ENCODE measurements at places on chromosomes 12 and 14.

DNA sequence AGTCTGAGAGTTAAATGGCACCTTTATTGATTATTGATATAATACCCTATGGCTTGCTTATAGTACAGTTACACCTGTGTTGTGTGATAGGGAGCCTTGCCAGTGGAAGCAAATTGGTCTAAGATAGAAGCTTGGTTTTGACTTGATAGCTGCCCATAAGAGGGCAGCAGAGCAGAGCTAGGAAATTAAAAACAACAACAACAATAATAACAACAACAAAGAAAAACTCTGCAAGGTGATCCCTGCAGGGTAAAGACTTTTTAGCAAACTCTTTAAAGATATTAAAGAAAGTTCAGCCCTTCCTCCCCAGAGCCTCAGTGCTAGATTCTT, 18.0 kb upstream of the RNASE10 start:
- DNase-seq = no peak

DNA sequence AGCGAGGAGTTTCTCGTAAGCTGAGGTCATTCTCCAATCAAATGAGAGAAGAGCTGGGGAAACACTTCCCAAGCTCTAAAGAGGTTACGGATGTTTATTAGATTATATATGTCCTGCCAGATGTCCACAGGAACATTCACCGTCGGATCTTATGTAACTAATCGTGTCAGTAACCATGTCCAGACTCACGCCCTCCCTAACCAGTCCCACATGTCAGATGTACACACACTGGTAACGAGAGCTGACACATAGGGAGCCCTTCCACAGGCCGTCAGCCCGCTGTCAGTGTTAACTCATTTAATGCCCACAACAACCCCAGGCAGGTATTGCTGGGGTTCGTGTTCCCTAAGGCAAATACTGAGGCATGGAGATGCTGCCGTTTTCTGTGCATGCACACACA, 223.7 kb upstream of the RTL1 start:
- DNase-seq = no peak

DNA sequence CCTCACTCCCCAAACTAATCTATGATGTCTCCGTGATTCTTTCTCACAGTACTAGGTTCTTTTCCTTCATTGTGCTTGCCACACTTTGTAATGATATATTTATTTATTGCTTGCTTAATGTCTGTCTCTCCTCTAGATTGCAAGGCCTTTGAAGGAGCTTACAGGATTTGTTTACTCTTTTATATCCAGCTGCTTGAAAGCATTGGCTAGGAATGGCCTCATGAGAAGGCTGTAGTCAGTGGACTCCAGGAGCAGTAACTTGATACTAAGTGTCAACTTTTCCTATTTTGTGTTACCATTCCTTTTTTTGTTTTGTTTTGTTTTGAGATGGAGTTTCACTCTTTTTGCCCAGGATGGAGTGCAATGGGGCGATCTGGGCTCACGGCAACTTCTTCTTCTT, 7.3 kb upstream of the FAM234B start:
- DNase-seq = no peak

- no peak for DNase-seq
These were observed 33.4 kb upstream of the TMTC1 start for GRCh38 chr12:29816874-29817725.

DNA sequence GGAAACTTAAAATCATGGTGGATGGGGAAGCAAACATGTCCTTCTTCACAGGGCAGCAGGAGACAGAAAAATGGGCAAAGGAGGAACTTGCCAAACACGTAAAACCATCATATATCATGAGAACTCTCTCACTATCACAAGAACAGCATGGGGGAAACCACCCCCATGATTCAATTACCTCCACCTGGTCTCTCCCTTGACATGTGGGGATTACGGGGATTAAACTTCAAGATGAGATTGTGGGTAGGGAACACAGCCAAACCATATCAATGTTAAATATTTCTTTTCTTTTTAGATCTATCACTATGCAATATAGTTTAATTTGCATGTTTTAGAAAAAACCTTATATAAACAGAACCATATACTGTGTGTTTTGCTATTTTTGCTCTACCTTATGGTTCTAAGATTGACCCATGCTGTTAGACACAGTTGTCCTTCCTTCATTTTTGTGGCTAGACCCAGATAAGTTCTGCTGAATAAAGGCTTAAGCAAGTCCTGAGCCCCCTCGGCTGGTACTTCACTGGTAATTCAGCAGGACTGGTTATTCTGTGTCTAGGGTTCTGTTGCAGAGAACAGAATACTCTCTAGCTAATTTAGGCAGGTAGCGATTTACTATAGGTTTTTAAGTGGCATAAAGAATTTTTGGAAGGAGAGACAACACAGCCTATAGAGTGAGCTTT, 253.7 kb upstream of the HMGA2 start:
- DNase-seq = no peak

GRCh38 chr14:55927028-55927427, 191.2 kb upstream of the PELI2 start:
- DNase-seq = no peak

DNA sequence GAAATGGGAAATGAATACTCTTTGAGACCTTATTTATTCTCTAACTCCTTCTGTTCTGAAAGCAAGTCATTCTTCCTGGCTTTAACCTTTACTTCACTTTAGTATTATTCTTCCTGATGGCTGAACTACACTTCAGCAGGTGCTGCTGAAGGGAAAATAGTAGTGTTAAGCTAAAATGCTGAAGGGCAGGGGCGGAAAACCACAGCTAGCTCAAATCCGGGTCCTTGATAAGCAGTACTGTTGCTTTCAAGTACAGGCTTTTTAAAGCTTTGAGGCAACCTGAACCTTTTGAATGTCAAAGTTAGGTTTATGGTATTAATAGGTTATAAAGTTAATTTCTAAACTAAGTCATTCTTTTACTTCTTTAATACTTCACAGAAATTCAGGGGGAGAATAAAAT, 10.7 kb downstream of the CCDC196 start:
- DNase-seq = no peak

GRCh38 chr12:116026346-116026745, 251.1 kb downstream of the MED13L start:
- DNase-seq = no peak

GRCh38 chr14:21852775-21853174, 179.2 kb upstream of the OR4E1 start:
- no peak for DNase-seq

- no peak for DNase-seq
These were observed 16.8 kb upstream of the RTRAF start for GRCh38 chr14:51972566-51972965.

DNA sequence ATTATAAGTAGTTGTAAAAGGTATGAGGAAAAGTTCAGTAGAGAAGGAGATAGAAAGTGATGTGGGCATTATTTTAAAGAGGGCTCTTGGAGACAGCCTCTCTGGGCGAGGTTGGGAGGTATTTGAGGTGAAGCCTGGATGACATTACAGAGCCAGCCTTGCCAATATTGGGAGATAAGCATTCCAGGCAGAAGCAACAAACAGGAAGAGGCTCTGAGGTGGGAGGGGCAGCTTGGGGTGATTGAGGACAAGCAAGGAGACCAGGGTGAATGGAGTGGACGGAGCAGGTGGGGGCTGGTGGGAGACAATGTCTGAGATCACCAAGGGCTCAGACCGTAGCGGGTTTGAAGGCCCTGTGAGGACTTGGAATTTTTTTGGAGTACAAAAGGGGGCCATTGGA, 87.3 kb downstream of the DYRK2 start:
- DNase-seq = no peak

DNA sequence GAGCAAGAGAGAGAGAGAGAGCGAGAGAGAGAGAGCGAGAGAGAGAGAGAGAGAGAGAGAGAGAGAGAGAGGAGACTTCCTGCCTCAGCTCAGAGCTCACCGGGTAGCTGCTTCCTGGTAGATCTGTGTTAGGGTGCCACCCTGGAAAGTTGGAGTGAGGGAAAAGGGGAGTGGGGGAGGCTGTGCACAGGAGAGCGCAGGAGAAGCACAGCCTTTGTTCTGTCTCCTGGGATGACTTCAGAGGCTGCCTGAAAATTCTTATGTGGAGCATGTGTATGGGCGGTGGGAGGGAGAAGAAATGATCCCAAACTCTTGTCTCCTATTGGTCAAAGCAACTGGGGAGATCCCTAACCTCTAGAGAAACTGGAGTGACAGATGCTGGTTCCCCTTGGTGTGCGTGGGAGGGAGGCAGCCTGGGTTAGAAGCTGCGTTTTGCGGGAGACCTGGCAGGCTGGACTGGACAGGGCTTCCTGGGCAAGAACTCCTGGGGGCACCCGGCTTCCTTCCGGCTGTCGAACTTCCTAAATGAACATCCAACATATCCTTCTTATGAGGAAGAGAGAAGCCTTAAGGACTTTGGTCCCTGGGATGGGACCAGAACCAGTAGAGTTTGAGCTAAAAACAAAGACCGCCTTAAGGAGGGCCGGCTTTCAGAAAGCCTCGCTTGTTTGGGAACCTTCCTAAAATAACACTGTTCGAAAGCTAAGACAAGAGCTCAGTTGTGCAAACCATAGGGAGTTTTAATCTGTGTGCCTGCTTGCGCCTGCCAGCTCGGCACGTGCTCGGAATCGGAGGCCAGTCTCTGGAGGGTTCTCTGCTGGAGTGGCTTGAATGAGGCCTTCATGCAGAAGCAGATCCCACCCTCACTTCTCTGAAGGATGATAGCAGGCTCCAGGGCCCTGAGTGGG, 30.4 kb upstream of the BEGAIN start:
- no peak for DNase-seq

- peak; percentile 59 for DNase-seq
These were observed 32.8 kb downstream of the MIA2 start for GRCh38 chr14:39266525-39266870.

DNA sequence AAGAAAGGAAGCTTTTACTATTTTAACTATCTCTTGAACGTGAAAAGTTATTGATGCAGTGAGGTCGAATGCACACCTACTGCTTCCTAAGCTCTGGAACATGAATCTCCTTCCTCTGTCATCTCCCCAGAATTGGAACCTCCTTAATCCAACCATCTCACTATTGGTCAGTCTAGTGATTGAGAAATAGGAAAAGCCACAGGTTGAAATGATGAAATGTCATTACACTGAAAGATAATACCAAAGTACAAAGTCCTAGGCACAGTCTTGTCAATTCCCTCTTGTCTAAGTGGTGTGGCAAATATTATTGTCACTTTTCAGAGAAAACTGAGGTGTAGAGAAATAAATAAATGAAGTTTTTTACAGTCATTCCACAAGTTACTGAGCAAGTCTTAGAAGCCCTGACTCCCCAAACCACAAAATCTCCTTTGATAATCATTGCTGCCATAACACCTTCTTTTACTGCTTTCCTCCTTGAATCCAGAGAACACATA, 19.5 kb upstream of the HIGD1C start:
- DNase-seq = no peak
